NCI-H460 (cell line): ENCODE measurements at places on chromosomes 1 and 21.

DNA sequence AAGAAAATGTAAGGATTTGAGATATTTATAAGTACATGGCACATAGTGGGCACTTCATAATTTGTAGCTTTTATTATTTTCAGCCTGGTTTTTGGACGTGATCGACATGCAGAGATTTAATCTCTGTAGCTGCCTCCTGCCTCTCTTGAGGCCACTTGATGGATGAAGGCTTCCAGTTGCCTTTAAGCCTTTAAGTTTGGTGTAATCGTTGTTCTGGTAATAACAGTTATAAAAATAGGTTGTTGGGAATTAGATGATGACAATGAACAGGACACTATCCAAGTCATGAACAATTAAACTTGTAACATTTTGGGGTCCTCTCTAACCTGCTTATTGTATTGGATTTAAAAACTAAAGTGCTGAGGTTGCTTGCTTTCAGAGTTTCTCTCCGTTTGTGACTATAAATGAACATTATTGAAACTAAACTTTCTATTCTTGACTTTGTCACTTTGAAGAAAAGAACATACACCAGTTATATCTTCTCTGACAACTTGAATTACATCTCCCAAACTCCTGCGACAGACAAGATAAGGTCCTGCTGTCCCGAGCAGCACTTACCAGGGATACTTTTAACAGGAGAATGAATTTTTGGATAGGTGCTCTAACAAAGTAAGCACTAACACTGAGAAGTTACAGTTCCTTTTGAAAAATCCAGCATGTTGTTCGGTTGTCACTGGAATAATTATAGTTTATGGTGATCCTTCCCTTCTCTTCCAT is 295.0 kb downstream of the NFIA start:
- no peak for DNase-seq

DNA sequence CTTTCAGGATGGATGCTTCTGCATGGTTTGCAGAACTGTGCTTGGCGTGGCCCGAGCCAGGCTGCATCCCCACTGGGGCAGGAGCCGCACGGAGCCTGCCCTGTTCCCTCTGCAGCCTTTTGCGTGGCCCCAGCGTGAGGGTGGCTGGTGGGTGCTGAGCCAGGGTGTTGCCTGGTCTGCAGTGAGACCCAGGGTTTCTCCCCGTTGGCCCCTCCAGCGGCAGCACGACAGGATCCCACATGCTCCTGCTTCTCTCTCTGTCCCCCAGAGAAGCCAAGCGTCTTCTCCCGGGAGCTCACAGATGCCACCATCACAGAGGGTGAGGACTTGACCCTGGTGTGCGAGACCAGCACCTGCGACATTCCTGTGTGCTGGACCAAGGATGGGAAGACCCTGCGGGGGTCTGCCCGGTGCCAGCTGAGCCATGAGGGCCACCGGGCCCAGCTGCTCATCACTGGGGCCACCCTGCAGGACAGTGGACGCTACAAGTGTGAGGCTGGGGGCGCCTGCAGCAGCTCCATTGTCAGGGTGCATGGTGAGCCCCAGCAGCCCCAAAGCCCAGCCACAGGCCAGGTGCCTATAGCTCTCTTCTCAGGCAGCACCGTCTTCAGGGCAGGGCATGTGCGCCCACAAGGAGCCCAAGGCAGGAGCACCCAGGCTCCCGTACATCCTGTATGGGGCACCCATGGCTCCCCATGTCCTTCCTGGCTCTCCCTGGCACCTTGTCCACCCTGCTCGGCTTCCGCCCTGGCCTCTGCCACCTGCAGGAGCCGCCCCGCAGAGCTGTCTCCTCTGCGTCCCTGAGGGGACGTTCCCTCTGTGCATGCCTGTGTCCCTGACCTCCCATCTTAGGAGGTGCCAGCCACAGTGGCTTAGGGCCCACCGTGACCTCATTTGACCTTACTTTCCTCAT is 78.9 kb downstream of the OBSCN start:
- no peak for DNase-seq

GRCh38 chr1:21703318-21703963 is 34.3 kb upstream of the RAP1GAP start:
- peak; percentile 41 for DNase-seq

GRCh38 chr1:62092110-62092509 is 102.5 kb upstream of the L1TD1 start:
- no peak for DNase-seq
